Stimulated activated CD8-positive, alpha-beta memory T cell treated with anti-CD3 and anti-CD28 coated beads, Interleukin-4, amount 100 ng/mL, for 4 hours (primary cell): ENCODE measurements at places on chromosomes 2 and 18.

DNA sequence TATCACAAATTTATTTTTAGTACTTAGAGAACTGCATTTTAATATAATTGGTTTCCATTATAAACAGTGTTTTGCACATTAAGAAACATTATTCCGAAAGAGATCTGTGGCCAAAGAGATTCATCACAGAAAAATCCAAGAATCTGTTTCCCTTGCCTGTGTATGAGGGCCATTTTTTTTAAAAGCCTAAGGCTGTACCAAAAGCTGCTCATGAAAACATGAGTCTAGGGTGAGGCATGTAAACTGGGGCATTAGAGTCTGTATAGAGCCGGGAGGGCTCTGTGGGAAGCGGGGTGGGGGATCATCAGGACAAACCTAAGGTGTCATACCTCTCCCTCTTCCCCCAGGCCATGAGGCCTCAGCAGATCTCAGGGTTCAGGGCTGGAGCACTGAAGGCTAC lies 223.8 kb downstream of the FBXO15 start:
- no peak for DNase-seq

DNA sequence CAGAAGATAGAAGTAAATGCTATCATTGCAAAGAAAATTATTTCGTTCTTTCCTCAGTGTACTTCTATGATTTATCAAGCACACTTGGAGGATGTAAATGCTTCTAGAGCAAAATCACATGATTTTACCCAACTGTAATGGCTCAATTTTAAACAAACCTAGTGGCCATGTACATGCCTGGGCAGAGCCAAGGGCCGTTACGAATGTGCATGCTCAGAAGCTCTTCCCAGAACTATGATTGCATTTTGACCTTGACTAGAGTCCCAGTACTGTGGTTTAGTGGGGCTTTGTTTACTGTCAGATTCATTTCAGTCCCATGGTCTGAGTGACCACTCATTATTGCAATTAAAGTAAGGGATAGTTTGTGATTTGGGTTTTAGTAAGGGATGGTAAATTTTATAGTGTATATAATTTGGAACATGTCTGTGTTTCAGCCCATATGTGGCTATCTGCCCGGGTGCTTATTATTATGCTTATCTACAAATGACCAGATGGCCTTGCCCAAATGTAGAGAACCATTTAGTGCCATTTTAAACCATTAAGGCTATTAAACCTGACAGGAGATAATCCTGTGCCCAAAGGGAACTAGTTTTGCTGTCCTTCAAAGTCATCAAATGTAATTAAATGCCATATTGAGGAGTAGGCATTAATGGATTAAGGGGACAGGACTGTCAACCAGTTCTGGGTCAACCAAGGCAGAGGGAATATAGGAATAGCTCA lies 239.1 kb downstream of the ICOS start:
- DNase-seq: no peak

GRCh38 chr18:62449490-62450104 lies 73.2 kb upstream of the ZCCHC2 start:
- no peak for DNase-seq

DNA sequence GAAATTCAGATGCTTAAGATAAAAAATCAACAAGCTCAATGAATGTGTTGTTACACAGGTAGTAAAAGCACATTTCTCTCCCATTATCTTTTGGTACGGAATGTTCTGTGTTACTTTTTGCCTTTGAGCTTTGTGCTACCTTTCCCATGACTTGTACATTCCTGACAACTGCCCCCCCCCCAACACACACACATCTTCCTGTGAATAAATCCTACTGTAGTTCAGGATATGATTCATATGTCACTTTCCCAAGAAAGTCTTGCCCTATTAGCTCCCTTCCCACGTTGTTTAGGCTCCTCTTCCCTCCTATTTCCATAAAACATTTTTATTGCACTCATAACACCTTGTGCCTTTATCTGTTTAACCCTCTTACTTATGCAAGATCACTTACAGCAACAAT lies 442.6 kb upstream of the LRATD1 start:
- no peak for DNase-seq

DNA sequence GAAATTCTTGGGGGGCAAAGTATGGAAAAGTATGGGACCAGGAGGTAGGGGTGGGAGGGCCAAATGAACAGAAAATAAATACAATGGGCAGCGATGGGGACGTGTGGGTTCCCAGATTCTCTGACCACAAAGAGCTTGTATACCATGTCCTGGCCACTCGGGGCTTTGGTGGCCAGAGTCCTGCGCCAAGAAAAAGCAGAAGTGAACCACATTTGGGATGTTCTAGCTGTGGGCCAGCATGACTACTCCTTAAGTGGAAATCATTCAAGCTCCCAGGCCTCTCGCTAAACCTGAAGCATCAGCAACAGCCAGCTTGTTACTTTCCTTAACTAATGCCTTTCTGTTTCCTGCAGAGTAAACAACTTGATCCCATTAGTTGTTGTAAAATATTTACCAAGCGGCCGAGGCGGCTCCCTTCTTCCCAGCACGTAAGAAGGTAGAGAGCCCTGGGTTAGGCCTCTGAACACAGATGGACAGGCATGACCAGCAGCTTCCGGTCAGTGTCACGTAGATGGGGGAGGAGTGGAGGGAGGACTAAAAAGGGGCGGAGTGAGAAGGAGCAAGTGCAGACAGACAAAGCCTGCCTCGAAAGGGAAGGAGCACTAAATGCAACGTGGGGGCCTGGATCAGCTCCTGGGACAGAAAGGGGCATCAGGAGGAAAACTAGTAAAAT lies 88.2 kb downstream of the GALNT14 start:
- DNase-seq: no peak

DNA sequence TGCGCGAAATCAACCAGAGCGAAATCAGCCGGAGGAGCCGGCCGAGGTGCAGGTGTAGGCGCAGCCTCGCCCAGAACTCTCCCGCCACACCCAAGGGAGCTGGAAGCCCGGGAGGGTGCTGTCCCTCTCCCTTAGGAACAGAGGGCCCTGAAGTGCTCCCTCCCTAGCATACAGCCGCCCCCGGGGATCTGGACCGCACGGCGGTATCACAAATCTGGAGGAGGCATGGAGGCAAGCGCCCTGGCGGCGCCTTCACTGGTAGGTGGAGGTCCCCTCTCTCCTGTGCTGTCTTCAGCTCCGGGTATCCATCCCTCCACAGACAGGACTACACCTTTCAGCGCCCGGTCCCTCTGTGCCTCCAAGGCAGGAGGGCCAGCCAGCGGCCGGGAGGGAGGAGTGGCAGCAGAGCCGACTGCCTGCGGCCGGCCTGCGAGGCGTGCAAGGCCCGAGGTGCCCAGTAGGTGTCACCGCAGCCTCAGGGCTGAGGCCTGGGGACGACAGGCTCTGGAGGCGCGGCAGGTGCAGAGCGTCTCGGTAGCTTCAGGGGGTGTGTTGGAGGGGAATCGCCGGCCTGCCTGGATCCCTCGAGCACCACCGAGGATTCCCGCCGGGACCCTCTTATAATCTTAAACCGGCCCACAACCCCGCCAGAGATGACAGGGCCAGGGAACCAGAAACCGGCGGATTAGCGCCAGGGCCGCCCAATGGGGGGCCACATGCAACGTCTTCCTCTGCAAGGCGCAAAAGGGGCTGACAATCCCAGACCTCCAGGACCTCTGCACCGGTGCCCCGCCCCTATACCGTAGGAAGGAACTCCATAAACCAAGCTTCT lies 2.8 kb downstream of the IHH start:
- DNase-seq: peak; percentile 38

DNA sequence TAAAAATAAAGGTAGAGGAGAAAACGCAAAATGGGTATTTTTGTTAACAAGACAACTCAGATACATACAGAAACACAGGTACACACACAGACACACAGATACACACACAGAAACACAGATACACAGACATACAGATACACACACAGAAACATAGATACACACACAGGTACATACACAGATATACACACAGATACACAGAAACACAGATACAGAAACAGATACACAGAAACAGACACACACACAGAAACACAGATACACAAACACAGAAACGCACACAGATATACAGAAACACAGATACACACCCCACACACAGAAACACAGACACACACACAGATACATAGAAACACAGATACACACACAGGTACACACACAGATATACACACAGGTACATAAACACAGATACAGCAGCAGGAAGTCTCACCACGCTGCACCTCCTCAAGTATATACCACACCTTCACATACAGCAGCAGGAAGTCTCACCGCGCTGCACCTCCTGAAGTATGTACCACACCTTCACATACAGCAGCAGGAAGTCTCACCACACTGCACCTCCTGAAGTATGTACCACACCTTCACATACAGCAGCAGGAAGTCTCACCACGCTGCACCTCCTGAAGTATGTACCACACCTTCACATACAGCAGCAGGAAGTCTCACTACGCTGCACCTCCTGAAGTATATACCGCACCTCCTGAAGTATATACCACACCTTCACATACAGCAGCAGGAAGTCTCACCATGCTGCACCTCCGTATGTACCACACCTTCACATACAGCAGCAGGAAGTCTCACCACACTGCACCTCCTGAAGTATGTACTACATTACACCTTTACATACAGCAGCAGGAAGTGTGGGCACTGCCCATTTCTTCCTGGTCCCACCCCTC lies 250.5 kb downstream of the HDAC4 start:
- DNase-seq: no peak

DNA sequence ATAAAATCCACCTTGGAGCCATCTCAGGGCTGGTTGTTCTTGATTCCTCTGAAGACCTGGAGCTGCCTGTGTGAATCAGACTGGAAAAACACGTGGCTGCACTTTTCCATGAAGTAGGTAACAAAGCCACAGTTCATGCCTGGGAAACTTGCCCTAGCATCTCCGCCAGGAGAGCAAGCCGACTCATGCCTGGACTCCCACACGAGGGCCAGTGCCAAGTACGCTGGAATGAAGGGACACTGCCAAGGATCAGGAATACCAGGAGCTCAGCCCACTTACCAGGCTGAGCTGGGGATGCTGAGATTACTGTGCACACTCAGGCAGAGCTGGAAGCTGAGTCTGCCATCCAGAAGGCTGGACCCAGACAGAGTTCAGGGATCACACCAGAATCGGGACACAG lies 10.9 kb upstream of the FHL2 start:
- no peak for DNase-seq

DNA sequence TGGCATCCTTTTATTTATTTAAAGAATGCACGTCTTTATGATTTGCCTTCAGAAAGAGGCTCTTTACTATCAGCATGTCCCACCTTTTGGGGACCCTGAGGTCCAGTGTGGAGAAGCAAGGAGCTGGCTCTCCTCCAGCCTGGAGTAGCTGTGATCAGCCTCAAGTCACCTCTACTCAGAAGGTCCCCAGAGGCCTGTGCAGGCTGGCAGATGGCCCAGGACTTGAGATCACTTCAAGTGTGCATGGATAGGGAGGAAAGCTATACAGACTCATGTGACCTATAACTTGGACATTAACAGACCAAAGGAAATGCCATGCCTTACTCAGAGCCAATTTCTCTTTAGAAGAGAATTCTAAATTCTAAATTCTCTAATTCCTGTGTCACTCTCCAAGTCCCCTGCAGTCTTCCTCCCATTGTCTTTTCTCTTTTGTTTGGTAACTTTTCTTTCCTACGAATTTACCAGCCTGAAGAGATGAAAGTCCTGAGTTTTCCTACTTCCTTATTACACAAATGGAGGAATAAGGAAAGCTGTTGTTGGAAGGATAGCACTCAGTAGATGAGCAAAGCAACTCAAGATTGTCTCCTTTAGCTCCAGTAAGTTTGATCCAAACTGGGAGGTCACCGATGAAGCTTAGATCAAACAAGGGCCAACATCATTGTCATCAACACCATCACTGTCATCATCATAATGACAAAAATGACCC lies 163.9 kb downstream of the GFPT1 start:
- DNase-seq: no peak

DNA sequence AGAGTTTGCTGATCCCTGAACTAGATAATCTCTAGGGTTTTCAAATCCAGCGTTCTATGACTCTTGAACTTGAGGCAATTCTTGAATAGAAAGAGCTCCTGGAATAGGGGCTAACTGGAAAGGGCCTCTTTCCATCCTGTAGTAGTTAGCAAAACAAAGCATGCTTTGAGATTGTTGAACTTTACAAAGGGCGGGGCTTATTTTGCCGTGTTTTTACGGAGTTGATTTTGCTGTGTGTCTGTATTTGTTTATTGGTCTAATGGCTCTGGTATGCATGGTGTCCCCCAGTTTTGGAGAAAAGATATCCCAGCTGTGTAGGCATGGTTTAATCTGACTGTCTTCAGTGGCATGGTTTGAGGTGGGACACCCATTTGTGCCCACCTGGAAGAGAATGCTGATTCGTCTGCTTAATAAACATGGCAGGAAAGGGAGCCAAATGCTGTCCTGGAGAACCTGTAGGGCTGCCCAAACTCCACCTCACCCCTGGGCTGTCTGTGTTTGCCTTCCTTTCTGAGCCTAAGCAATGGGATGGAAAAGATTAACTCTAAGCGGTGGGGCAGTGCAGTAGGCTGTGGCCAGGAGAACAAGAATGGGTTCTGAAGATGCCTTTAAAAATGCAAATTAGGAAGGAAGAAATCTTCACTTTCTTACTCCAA lies 74.1 kb upstream of the FOSL2 start:
- no peak for DNase-seq

- no peak for DNase-seq
Measured at GRCh38 chr18:68840554-68841263, 42.8 kb downstream of the CCDC102B start.

DNA sequence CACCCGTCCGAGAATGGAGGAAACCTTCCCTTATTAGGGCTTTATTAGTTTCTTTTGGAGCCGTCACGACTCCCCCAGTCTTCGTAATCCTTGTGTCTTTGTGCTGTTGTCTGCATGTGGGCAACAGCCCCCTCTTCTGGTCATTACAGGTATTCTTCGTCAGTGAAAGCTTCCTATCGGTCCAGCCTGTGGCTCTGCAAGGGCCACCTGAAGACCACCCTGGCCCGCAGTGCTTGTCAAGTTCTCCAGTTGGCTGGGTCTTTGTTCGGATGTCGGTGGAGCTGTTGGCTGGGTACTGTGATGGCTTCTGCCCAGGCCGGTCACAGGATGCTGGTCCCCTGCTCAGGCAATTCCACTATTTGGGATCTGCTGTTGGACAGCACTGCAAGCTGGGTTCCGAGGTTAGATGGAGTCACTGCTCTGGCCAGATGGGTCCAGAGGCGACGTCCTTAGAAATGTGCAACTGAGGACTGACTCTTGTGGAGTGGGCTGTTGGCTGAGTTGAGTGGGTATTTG lies 19.2 kb downstream of the E2F6 start:
- no peak for DNase-seq

DNA sequence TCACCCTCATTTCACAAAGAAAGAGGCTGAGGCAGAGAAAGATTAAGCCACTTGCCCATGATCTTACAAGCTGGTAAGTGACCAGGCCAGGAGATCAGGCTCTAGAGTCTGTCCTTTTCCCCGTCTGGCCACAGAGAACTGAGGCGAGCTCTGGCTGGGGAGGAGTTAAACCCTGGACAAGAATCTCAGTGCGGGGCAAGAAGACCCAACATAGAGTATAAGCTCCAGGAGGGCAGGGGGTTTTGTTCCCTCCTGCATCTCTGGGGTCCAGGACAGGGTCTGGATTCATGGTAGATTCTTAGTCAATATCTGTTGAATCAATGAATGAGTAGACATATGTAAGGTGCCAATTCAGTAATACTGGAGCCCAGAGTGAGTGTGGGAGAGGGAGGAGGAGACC lies 12.9 kb upstream of the INPP5D start:
- DNase-seq: no peak

GRCh38 chr18:78754311-78755043 lies 225.1 kb upstream of the SALL3 start:
- no peak for DNase-seq

GRCh38 chr2:109261906-109262631 lies 133.1 kb downstream of the SH3RF3 start:
- DNase-seq: no peak

- DNase-seq: no peak
Measured at GRCh38 chr2:212892193-212892592, 259.2 kb downstream of the IKZF2 start.

GRCh38 chr18:21262979-21263378 lies 20.9 kb downstream of the GREB1L start:
- no peak for DNase-seq
